Activated naive CD4-positive, alpha-beta T cell treated with Interleukin-2 at 50 U/mL for 16 hours (primary cell): ENCODE measurements at places on chromosomes 1 and 21.

GRCh38 chr1:7278827-7279765 is 492.0 kb upstream of the VAMP3 start:
- no peak for DNase-seq

GRCh38 chr1:232547938-232548484 is 81.9 kb downstream of the SIPA1L2 start:
- no peak for DNase-seq

DNA sequence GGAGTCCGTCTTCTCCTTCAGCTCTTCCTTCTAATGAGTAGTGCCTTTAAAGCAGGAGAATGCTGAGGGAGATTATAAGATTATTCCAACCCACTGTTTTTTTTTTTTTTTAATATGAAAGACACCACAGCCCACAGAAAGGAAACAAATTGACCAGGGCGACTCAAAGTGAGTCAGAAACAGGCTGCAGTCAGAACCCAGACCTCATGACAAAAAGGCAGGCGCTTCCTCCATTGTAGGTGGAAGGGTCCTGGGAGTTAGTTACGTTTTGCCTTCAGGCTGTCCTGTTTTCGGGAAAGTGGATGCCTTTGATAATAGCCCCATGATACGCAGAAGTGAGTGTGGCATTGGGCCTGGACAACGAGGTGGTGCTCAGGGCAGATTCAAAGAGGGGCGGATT is 21.0 kb downstream of the PLXNA2 start:
- DNase-seq = no peak

GRCh38 chr1:161718559-161719324 is 2.6 kb upstream of the FCRLB start:
- DNase-seq = no peak

DNA sequence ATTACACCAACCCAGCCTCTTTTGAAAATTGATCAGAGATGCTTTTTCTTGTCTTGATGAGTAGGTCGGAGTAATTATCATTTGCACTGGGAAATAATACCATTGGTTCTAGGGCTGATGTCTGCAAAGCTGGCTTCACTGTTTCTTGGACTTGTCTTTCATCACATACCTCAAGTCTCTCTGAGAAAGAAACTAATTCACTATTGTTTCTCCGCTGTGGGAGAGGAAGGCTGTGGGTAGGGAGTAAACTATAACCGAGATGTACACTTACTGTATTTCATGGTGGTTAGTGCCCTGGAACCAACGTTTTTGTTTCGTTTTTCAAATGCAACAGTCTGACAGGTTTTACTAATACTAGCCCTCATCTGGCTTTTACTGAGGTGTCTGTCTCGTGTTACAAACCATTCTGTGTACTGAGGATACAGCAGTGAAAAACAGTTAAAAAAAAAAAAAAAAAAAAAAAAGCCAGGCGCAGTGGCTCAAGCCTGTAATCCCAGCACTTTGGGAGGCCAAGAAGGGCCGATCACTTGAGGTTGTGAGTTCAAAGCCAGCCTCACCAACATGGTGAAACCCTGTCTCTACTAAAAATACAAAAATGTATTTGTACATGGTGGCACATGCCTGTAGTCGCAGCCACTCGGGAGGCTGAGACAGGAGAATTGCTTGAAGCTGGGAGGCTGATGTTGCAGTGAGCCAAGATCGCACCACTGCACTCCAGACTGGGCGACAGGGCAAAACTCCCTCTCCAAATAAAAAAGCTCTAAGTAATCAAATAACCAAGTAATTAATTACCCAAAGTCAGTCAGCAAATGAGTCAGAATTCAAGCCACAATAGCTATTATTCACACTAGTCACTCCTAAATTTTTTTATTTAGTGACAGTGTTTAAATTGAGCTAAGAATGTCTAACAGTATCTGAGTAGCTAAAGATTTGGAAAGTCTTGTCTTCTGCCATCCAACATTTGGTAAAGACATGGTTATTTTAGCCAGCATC is 23.3 kb downstream of the TOMM20 start:
- DNase-seq = peak; percentile 17

GRCh38 chr1:170321113-170321512 is 175.4 kb downstream of the NTMT2 start:
- no peak for DNase-seq

DNA sequence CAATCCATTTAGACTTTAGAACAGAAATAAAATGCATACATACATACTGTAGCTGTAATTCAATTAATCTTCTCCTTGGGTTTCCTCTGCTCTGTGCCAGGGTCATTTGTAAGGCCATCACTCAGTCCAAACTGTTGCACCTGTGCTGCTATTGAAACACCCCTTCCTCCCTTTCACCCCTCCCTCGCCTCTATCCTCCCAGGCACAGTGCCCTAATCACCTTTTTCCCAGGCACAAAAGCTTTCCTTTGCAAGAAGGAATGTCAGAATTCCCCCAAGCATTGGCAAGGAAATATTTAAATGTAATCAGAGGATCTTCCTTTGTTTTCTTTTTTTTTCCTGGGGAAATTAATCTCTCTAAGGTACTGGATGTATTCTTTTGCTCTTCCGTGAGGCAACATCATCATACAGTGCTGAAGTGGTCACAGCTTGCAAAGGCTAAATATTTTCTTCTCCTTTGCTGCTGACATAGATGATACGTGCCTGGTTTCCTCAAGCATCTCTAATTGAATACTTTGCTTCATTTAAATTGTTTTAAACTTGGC is 339.3 kb upstream of the NR5A2 start:
- no peak for DNase-seq

DNA sequence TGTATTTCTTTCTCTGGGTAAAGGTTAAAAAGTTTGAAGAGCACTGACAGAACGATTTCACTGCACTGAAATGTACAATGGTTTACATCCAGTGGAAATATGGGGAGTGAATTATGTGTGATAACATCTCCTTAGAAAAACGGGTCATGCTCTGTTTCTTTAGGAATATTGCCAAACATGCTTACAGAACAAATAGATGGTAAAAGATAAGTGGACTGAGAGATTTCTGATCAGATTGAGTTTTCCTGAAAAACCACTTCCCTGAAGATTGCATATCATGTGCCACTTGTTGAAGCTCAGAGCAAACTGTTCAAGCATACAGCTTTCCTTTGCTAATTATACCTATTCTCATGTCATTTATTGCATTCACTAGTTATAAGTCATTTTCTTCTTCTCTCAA is 29.9 kb upstream of the DISP1 start:
- DNase-seq = no peak

- no peak for DNase-seq
Observed at GRCh38 chr1:62951428-62951827, 167.5 kb downstream of the ATG4C start.

- no peak for DNase-seq
Observed at GRCh38 chr1:233240829-233241682, 54.5 kb downstream of the PCNX2 start.

GRCh38 chr1:30654188-30654587 is 69.2 kb downstream of the MATN1 start:
- DNase-seq = no peak

GRCh38 chr1:28370239-28371009 is 884 bp downstream of the PHACTR4 start:
- peak; percentile 24 for DNase-seq

- no peak for DNase-seq
Observed at GRCh38 chr1:113095790-113096455, 22.9 kb downstream of the LRIG2 start.

DNA sequence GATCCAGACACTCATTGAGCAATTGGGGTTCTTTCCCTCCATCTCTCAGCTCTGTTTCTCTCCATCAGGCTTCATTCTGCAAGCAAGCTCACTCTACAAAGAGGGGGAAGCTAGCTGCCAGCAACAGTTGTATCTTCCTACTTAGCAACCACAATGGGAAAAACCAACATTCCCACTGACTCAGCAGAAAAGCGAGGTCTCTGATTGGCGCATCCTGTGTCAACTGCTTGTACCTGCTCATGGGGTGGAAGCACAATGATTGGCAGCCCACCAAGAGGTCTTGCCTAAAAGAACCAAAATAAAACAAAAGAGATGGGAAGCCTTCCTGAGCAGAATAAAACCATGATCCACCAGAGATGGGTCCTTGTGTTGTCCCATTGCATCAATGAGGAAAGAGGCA is 4.0 kb upstream of the CDA start:
- DNase-seq = no peak

- no peak for DNase-seq
Observed at GRCh38 chr1:62045574-62045973, 149.1 kb upstream of the L1TD1 start.

DNA sequence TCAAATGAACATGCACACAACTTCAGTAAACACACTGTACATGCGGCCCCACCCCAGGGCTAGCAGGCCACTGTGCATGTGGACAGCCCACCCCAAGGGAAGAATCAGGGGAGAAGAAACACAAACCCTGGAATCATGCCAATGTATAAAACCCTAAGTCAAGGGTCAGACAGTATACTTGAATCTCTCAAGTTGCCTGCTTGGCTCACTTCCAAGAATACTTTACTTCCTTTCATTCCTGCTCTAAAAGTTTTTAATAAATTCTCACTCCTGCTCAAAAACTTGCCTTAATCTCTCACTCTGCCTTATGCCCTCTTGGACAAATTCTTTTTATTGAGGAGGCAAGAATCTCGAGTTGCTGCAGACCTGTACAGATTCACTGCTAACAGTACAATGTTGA is 231.2 kb upstream of the CACYBP start:
- DNase-seq = no peak

DNA sequence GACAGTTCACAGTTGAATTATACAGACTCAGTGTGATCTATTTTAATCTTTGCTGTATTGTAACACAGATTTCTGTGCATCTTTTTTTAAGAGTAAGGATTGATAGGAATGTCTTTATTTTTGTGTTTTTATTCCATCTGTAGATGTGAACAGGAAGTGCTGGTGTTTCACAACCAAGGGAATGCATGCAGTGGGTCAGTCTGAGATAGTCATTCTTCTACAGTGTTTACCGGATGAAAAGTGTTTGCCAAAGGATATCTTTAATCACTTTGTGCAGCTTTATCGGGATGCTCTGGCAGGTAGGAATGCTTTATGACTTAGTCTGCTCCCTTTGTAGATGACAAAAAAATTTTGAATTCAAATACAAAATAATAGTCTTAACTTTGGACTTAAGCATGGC is 84.5 kb downstream of the CC2D1B start:
- no peak for DNase-seq
